Brain (organoid and tissue), 16 donors: ENCODE measurements at places on chromosomes 11 and 22.

DNA sequence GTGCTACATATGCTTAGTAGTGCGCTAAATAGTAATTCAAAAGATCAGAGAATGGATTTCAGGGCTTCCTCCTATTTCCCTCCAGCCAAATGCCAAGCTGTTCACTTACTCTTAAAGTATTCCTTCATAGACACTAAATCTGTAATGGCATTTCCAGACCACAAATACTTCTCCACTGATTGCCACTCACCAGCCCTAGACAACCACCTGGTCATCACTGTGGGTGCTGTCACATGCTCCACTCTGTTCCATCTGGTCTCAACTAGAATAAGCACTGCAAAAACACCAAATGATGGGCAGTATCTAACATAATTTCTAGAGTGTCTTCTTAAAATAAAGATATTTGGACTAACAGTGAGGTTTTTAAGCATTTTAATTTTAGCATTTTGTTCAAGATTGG, 341.3 kb downstream of the AASDHPPT start:
- peak; percentile 73 for DNase-seq

DNA sequence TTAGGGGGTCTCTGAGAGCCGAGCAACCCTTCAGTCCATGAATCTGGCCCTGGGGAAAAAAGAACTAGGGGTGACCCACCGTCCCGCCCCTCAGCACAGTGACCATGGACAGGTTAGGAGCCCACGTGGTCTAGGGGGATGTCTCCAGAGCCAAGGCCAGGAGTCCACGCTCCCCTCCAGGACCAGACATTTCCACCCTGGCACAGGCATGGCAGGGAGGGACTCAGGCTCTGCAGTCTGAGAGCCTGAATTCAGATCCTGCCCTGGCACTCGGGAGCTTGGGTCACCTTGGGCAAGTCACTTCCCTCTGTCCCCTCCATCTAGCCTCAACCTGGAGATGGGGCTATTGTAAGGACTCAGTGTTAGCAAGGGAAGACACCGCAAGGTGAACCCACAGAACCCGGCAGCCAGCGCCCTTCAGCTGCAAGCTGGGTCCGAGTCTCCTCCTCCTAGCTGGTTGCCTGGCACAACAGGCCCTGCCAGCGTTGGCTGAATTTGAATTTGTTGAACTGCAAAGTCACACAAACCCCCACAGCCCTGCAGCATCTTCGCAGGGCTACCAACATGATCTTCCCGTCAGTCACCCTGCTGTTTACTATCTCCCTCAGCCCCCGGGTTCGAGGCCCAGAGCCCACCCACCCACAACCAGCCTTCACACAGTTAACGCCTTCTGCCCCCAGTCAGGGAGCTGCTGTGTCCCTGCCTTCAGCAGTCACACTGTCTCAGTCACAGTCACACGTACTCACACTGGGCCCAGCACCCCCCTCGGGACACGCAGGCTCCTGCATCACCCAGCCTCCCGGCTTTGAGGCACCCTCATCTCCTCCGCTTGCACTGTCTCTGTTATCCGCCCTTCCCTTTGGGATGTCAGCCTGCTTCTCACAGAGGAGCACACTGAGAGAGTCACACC, 603 bp upstream of the PDGFB start:
- no peak for DNase-seq

DNA sequence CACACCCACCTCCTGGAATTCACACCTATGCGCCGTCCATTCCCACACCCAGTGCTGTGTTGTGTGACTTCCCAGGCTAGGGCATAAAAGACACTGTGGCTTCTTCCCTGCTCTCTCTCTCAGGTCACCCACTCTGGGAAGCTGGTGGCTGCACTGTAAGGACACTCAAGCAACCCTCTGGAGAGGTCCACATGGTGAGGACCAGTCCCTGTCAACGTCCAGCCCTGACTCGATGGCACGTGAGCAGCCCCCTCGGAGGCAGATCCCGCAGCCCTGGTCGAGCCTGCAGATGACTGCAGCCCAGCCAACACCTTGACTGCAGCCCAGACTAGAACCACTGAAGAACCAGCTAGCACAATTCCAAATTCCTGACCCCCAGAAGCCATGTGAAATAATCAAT, 16.2 kb downstream of the CBX7 start:
- no peak for DNase-seq

DNA sequence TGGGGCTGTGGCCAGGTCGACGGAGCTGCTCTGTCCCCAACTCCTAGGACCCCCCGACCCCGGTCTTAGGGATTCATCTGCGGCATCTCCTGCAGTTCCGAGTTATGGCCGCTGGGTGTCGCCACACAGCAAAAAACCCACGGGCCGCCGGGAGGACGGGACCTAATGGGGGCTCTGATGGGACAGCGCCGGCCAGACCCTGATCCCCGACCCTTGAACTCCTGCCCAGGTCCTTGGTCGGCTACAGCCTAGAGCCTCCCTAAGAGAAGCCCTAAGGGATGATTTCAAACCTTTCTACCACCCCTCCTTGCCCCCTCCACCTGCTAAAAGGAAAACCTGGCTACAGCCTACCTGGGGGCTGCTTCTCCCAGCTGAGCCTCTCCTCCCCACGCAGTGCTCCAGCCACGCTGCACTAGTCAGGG, 30.8 kb upstream of the LRRC10B start:
- peak; percentile 84 for DNase-seq

DNA sequence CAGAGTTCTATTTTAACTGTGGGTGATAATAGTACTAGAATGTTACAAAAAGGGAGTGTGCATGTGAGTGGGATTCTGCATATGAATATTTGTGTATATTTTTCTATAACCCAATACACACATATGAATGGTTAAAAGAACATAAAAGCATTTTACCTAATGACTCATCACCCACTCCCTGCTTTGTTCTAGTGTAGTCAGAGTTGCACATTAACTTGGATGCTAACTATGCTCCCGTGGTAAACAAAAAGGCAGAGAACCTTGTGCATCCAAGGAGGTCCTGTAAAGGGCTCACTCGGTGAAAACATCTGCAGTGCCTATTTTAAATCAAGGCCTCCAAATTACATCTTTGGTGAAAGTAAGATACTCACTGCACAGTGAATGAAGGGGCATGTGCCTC, 1289.4 kb downstream of the LRRC4C start:
- DNase-seq, result no peak

GRCh38 chr11:35126000-35126878, 12.7 kb upstream of the CD44 start:
- DNase-seq, result no peak

DNA sequence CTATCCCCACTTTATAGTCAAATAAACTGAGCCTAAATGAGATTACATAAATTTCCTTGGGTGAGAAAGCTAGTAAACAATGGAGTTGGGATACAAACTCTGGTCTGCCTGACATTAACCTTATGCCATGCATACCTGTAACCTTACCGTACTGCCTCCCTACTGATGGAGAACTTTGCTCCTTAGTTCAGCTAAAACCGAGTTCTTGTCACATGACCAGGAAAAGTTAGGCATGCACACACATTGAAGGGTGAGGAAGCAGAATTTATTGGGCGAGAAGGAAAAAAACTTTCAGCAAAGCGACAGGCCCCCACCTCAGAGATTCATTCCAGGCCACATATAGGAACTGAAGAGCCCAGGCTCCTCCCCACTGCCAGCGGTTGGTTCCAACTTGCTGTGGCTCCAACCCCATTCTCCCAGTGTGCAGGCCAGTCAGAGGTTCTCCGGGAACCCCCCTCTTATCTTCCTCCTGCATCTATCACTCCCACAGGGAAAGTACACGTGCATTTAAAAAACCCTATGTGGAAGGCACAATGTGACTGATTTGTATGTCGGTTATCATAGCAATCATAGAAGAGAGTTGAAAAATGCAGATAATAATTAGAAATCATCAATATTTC, 3.2 kb upstream of the PIWIL4 start:
- DNase-seq, result no peak

GRCh38 chr11:72585762-72586311, 88.4 kb downstream of the PDE2A start:
- DNase-seq, result peak; percentile 85

GRCh38 chr11:441418-442274, at the start of gene ANO9:
Gene ANO9, minus strand, starts transcription at chr11:442011. Its CDS starts 85 bp downstream, at chr11:441926.
- no peak for DNase-seq

GRCh38 chr11:66069715-66070603, at the start of gene PACS1:
Gene PACS1, plus strand, starts transcription at chr11:66070272. Its CDS starts 215 bp downstream, at chr11:66070487.
- peak; percentile 85 for DNase-seq

- no peak for DNase-seq
Observed at GRCh38 chr11:10847960-10848860, 9.6 kb downstream of the ZBED5 start.

DNA sequence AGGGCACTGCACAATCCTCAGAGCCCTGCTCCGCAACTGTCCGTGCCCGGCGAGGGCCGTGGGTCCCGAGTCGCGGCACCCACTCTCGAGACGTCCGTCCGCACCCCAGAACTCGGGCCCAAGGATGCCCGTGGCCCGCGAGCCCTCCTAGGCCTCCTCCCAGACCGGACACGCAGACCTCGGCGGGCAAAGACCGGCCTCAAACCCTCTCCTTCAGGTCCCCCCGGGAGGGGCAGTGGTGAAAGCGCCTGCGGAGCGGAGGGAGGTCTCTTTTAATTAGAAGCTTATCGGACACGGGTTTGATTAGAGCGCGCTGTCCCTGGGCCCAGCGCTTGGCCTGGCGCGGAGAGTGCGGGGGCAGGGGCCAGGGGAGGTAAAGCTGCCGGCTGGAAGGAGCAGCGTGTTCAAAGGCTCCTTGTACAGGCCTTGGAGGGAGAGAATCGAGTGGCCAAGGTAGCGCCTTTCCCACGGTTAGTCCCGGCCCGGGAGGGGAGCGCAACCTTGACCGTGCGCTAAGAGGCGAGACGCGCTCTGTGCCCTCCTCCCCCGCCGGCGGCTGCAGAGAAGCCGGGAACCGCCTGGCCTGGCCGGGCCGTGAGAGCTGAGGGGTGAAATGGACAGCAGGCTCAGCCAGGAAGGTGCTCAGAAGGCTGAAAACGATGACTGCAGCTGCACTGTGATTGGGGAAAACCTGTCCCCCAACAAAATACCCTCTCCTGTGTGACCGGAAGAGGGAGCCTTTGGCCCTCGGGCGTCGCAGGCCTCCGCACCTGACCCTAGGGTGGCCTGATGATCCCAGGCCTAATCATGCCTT, 4.6 kb downstream of the WT1 start:
- DNase-seq, result peak; percentile 38

DNA sequence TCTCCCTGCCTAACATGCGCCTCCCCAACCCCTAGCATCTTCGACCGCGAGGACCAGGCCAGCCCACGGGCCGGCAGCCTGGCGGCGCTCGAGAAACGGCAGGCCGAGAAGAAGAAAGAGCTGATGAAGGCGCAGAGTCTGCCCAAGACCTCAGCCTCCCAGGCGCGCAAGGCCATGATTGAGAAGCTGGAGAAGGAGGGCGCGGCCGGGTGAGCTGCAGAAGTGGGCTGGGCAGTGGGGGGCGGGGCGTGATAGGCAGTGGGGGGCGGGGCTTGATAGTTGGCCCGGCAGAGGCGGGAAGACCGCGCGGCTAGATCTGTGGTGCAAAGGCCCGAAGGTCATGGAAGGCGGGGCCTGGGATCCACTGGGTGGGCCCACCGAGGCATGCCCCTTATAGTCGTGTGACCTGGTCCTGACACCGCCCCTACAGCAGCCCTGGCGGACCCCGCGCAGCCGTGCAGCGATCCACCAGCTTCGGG, 8.7 kb downstream of the SELENOM start:
- DNase-seq, result peak; percentile 63

GRCh38 chr11:72951193-72951592, 137.0 kb downstream of the ATG16L2 start:
- DNase-seq, result no peak

DNA sequence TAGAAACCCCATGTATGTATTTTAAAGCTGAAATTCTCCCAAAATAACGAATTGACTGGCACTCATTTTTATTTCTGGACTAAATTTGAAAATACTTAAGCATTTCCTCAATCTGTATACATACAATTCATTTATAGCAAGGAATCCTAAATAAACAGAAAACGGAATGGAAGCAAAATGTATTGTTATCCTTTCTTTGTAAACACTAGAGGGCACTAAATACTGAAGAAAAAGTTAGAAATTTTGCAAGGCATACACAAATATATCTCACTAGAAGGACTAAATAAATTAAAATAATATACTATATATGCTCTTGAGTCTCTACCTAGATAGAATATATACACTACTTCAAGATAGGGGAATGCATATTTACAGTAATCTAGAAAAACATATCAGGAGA, 23.1 kb upstream of the ANO5 start:
- peak; percentile 49 for DNase-seq

- DNase-seq, result no peak
Observed at GRCh38 chr22:36745301-36745995, 30.5 kb downstream of the IFT27 start.

GRCh38 chr11:2314525-2315394, 12.9 kb downstream of the TSPAN32 start:
- DNase-seq, result peak; percentile 76

- no peak for DNase-seq
Observed at GRCh38 chr11:63906585-63906984, 10.4 kb downstream of the RCOR2 start.

DNA sequence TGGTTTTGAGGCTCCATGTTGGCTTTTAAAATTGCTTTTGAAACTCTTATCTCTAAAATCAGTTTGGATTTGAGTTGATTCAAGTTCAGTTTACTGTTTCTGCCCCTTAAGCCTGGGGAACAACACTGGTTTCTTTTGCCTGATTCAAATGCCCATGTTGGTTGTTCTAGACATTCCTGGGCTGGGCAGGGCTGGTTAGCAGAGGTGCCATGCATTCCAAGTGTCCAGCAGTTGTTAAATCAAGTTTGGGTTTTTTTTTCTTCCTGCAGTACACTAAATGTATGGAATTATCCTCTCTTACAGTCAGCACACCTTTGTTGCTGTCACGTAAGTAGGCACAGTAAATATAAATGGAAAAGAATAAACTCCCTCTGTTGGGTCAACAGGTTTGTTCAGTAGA, 67.2 kb upstream of the MTMR2 start:
- no peak for DNase-seq

DNA sequence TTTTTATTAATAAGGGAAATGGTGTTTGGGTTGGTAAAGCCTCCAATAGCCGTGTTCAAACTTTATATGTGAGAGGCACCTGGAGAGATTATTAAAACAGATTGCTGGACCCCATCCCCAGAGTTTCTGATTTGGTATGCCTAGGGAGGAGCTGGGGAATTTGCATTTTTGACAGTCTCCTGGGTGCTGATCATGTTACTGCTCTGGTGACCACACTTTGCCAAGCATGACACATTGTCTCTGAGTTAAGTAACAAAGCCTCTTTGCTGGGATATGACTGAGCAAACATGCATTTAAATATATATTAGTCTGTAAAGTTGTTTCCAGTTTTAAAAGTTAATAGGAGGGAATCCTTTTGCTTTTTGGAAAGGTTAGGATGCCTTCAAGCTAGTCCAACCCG, 140.4 kb downstream of the NAV2 start:
- no peak for DNase-seq
